Lung (tissue), 17 donors: ENCODE measurements at places on chromosomes 16 and 17. TPM values are rescaled to one million over a fixed set of nuclear protein-coding genes. Genes with fewer than 3 reads are reported as not detected.

AOC3 gene
- 154 TPM for total RNA-seq

STAT5A gene
- 20.9 TPM for total RNA-seq

NETO2 gene
- 16.6 TPM for total RNA-seq

GHDC gene
- total RNA-seq = 33.3 TPM

MAPT gene
- 2.9 TPM for total RNA-seq

CCDC43 gene
- total RNA-seq = 21.4 TPM

FNDC8 gene
- total RNA-seq = not detected

TP53TG3D gene
- not detected for total RNA-seq

NLE1 gene
- 7.7 TPM for total RNA-seq

TNFRSF13B gene
- total RNA-seq = 0.34 TPM

SCNN1B gene
- 16.4 TPM for total RNA-seq

RPGRIP1L gene
- total RNA-seq = 10.1 TPM

PGAP6 gene
- 71.5 TPM for total RNA-seq

TEKT1 gene
- total RNA-seq = 24.8 TPM

DBNDD1 gene
- 5.5 TPM for total RNA-seq

CCDC182 gene
- not detected for total RNA-seq

KRT33A gene
- not detected for total RNA-seq

TEX14 gene
- not detected for total RNA-seq

HBA2 gene
- total RNA-seq = 4,737 TPM

TNS4 gene
- 0.17 TPM for total RNA-seq

PRSS36 gene
- 4.2 TPM for total RNA-seq

ACE gene
- total RNA-seq = 87.3 TPM

NR1D1 gene
- 19.4 TPM for total RNA-seq

CRYBA1 gene
- total RNA-seq = not detected

ZDHHC7 gene
- 51.7 TPM for total RNA-seq

MMP25 gene
- 4.2 TPM for total RNA-seq

KCNH6 gene
- 0.55 TPM for total RNA-seq

KRTAP17-1 gene
- not detected for total RNA-seq

TBC1D28 gene
- total RNA-seq = not detected

ZNF830 gene
- total RNA-seq = 13.2 TPM

RRAD gene
- 35.4 TPM for total RNA-seq

RHBDL3 gene
- total RNA-seq = 0.51 TPM

GLIS2 gene
- 8.8 TPM for total RNA-seq
